Muscle of leg (tissue), 16 donors: ENCODE measurements at places on chromosomes 4 and X.
A peak's percentile ranks its signal among the peaks of the same experiment; 100 is the strongest.

GRCh38 chr4:92305878-92306520, 2.2 kb downstream of the GRID2 start:
- no peak for DNase-seq

GRCh38 chr4:113273721-113274220, 224.3 kb downstream of the ANK2 start:
- peak; percentile 89 for DNase-seq

GRCh38 chr4:43047058-43047457, 154.5 kb downstream of the GRXCR1 start:
- DNase-seq = peak; percentile 47

DNA sequence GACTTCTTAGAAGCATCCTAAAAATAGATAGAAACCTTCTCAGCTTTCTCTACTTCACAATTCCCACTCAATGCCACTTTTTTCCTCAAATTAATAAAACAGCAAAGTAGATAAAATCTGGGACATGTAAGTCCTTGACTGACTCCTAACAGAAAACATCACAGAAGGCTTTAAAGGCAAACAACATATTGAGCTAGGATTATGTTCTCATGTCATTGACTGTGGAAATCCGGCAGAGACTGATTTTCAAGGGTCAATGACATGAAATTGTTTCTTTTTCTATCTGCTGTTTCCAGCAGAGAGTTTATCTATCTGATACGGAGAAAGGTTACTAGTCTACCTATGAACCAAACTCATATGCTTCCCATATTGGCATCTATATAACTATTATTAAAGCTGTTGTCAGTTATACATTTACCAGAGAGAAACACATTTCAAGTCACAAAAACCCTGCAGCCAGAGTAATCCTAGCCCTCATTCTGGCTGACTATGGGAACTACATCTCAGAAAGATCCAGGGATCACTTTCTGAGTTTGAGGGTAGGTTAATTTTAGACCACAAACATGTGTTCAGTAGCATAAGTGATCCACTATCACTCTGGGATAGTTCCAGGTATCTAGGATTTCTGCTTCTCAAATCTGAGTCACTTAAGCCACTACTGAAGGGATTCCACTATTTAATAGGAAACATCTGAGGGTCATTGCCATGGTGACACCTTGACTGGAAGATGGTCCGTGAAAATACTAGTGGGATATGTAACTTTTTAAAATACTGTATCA, 147.6 kb downstream of the PPP3CA start:
- no peak for DNase-seq

DNA sequence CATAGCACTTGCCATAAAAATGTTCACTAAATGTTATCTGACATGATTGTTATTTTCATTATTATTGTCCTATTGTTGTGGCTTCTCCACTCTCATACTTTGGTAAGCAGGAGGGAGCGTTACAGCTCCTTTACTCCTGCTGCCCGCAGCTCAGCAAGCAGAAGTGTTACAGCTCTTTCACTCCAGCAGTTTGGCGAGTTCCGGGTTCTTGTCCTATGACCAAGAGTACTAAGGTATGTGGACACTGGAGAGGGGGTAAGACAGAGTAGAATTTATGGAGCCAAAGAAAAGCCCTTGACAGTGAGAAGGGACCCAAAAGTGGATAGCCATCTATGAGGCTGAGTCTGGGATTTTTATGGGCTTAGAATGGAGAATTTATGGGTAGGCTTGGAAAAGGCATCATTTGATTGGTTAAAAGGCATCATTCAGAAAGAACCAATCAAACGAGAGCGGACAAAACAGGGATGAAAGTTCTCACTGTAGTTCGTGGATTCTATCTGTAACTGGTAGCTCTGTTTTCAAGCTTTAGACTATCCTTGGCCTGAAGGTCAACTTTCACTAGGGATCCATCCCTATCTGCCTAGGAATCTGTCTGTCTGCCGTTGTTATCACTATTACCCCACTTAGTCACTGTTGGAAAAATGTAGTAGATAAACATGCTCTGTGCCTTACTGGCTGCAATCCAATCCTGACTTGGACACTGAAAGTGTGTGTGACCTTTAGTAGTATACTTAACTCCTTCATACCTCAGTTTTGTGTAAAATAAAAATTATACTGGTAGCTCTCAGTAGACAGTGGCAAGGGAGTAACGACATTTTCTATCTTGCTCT, 545.6 kb upstream of the LCORL start:
- DNase-seq = no peak

GRCh38 chr4:57369446-57369845, 259.3 kb upstream of the IGFBP7 start:
- no peak for DNase-seq

DNA sequence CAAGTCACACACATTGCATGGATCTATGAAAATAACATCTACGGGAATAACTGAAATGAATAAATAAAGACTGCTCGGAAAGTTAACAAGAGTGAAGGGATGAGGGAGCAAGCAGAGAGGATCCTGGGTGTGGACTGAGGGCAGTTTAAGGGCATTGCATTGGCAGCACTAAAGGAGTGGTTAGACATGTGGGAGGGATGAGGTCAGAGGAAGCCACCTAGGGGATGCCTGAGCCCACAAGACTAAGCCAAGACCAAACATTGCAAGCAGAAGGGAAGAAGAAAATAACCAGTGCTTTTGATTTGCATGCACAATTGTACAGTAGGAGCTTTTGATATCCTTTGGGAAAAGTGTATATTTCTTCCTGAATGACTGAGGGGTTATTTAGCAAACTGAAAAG, 106.1 kb downstream of the MSL3 start:
- no peak for DNase-seq

GRCh38 chrX:17413228-17413627, 38.2 kb downstream of the NHS start:
- no peak for DNase-seq

DNA sequence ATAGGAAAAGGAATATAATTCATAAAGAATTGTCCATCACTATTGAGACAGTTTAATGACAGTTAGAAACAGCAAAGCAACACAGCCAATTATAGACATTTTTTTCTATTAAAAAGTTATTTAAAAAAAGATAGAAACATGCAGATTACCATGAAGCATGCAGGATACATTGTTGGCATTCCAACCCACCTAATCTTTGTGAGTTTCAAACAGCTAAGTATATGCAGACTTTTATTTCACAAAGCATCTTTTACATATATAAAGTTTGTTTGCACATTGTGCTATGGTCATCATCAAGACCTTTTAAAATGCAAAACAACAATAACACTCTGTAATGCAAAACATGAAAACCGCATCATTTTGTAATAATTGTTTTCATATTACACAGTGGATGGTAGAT, 125.9 kb upstream of the ETNPPL start:
- DNase-seq = no peak

GRCh38 chr4:119833611-119834010, 205.0 kb upstream of the PDE5A start:
- peak; percentile 77 for DNase-seq

- no peak for DNase-seq
Measured at GRCh38 chr4:168647646-168648375, 151.0 kb downstream of the PALLD start.

GRCh38 chrX:7146703-7147412, 654 bp upstream of the STS start:
- DNase-seq = peak; percentile 71

GRCh38 chr4:102623622-102624021, 122.5 kb downstream of the NFKB1 start:
- peak; percentile 63 for DNase-seq

DNA sequence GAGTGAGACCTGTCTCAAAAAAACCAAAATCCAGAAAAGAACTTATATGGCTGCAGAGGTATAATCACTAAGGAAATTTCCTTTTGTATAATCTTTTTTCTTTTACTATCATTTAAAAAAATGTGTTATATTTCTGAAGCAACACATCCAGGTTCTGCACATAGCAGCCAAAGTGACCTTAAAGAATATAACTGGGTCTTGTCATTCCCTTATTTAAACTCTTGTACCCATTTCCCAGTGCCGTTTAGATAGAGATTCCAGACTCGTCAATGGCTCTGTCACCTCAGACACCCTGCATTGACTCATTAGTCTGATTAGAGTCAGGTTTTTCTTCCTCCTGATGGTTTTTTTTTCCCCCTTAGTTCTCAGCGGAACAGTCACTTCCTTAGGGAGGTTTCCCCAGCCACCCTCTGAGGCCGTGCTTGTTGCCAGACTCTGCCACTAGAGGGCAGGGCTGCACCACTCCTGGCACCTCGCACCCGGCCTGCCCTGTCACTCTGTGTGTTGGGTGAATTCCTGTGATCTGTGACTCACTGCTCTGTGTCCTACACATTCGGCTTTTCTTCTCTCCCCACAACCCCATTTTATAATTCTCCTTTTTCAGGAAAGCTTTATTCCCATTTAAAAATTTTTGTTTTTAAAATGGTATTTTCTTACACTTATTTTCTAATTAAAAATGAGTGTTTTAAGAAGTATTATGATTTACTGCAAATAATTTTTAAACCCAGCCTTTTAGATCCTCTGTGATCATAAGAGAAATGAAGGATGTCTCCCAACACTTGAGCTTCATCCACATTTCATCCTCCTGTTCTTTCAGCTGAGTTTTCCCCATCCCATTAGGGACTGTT, 32.1 kb downstream of the HTT start:
- DNase-seq = peak; percentile 75

DNA sequence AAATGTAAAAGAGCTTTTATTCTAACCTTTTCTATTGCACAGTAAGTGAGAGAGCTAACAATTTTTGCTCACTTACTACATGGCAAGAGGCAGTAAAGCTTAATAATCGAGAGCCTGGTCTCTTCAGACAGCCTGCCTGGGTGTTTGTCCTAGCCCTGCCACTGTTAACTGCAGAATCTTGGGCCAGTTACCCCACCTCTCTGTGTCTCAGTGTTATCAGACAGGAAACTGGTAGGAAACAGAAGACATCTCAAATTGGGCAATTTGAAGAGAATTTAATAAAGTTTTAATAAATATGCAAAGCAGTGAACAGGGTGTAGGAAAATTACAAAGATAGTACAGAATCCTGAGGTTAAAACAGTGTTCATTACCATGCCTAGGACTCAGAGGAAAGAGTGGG, 13.4 kb downstream of the STAP1 start:
- DNase-seq = no peak

- no peak for DNase-seq
Measured at GRCh38 chr4:138235419-138235952, 6.7 kb downstream of the SLC7A11 start.

DNA sequence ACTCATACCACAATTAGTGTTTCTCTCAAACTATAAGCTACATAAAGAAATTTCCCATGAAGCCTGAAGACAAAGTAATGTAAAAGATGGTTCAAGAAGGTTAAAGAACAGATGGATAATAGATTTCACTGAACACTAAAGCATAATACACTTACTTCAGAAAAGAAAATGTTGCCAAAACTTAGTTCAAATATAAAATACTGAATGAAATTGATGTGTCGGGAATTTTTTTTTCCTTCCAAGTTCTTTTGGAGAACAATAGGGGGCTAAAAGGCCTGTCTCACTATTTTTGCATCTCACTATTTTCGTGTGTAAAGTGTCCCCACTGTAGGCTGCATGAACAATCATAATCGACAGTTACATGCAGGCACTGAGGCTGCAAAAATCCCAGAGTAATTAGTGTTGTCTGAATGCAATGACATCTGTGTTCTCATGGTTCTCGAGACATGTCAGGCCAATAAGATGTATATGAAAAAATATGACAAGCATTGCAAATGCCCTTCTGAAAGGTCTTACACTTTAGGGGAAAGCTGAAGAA, 11.9 kb upstream of the MAB21L2 start:
- no peak for DNase-seq

GRCh38 chr4:86810847-86811246, 38.3 kb downstream of the SLC10A6 start:
- DNase-seq = no peak

GRCh38 chrX:17854069-17854468, 7.0 kb downstream of the RAI2 start:
- no peak for DNase-seq

- no peak for DNase-seq
Measured at GRCh38 chr4:174826660-174827059, 2.4 kb downstream of the GLRA3 start.

- no peak for DNase-seq
Measured at GRCh38 chrX:116841290-116841689, 378.5 kb upstream of the CT83 start.

GRCh38 chrX:100995469-100995868, 26.0 kb downstream of the ARL13A start:
- DNase-seq = no peak

DNA sequence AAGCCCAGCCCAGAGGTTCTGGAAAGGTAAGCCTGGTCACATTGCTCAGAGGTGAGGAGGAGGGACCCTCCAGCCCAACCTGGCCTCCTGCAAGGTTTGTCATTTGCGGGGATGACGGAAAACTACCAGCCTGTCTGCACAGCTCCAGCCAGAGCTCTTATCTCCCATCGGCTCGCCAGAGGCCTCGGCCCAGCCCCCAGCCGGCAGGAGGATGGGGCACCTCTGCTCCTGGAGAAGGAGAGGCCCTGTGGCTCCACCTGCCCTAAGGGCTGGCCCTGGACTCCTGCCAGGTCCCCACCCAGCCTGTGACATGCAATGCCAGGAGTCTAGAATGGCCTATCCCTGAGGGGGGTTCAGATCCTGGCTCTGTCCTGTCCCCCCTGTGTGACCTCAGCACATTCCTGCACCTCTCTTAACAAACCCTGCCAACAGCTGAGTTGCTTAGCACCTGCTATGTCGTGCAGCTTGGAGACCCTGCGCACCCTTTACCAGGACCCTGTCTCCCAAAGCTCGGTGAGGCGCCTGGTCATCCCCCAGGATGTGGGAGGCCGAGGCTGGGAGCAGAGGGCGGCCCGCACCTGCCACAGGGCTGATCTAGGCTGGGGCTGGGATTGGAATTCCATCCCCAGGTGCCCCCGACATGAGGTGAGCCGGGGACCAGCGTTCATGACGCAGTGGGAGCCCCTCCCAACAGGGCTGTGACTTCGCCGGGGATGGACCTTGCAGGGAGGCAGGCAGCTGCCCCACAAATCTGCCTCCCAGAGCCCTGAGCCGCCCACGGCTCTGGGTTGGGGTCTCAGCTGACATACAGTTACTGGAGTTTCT, 14.4 kb downstream of the ADRA2C start:
- no peak for DNase-seq

DNA sequence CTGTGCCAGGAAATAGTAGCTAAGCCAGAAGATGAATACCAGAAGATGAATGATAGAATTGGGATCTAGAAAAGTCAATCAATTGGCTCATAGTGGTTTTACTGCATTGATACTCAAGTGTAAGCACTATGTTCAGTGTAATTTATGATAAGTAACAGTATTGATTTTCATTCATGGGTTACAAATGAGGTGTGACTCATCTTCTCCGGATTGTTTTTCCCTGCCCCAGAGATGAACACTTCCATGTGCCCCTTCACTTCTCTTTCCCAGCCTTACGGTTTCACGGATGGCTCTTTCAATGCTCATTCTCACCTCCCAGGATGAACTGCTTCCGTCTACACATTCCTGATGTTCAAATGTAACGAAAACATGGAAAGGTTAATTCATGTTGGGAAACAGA, 9.8 kb upstream of the GUCY1B1 start:
- DNase-seq = no peak

DNA sequence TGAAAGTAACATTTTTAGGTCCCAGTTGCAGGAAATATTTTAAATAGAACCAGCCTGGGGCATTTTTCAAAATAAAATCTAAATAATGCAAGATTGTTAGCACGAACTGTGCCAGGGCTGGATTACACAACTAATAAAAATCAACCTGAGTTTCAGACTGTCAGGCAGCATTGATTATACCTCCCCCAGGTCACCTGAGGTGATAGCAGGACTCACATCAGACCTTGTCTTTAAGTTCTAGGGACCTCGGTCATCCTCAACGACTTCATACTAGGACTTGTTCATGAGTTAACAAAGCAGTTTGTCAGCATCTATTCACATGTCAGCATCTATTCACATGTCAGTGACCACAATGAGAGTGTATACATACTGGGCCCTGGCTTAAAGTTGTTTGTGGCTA, 8.7 kb upstream of the TEX13A start:
- DNase-seq = no peak
